ENCODE measurements at places on chromosomes 1 and 21.

- DNase-seq, result no peak
These were observed 33.3 kb upstream of the KIF26B start for GRCh38 chr1:245121523-245121922.

- DNase-seq, result no peak
These were observed 15.5 kb downstream of the DPYD start for GRCh38 chr1:97905141-97905940.

DNA sequence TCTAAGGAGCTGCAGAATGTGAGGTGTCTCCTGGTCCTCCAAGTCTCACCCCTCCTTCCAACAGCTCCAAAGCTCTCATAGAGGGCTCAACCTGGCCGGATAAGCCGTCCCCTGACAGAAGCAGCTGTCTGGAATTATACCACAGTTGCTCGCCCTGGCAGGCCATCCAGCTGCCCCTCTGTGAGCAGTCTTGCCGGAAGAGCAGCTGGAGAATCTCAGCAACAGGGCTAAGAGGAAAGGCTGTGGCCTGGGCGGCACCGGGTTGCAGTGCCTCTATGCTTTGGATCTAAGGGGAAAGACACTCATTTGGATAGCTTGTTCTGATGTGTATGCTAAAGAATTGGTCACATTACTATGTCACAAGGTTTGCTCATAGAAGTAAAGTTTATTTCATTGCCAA is 12.4 kb downstream of the TMCC2 start:
- DNase-seq, result no peak

DNA sequence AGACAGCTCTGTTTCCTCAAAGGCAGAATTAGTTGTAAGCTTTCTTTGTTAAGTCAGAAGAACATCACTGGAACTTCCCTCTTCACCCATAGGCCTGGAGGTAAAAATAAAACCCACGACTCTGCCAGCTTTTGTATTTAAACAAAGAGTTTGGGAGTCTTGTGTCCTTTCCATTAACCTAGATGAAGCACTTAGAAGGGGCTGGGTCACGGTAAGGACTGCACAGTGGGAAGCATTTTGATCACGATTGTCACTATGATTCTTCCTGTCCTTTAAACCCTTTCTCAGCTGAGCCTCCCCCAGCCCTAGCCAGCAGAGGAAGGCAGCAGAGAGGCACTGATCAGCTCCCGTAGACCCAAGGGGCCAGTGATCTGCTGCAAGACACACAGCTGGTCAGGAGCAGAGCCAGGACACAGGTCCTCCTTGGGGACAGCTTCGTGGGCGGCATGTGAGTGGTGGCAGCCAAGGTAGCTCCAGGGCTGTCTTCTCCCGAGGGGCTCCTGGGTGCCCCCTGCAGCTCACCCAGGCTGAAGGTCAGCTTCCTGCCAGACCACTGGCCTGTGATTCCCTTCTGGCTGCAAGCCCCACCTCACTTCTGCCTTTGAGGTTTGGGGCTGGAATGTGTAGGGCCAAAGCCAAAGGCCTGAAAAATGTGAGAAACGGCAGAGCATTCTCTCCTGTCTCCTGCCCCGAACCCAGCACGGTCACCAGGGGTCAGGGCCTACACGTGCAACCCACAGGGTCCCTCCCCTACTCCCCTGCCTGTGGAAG is 4.0 kb upstream of the LAPTM5 start:
- no peak for DNase-seq

GRCh38 chr1:53702341-53702740 is 36.6 kb downstream of the GLIS1 start:
- no peak for DNase-seq

DNA sequence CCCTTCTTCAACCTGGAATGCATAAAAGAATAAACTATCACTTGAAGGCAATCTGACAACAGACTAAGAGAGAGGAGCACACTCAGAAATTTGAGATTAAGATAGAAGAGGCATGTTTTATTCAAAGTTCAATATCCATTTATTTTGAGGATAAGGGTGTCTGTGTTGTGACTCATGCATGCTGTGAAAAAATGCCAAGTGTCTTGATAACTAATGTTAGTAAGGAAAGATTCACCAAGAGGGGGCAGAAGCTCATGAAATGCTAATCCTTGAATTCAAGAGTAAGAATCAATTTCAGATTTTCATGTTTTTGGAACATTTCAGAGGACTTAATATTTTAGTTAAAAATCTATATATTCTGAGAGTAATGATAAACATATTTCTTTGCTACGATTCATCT is 94.0 kb downstream of the IFI44 start:
- DNase-seq, result no peak

- no peak for DNase-seq
These were observed 43.1 kb downstream of the CLSTN1 start for GRCh38 chr1:9780554-9781110.

DNA sequence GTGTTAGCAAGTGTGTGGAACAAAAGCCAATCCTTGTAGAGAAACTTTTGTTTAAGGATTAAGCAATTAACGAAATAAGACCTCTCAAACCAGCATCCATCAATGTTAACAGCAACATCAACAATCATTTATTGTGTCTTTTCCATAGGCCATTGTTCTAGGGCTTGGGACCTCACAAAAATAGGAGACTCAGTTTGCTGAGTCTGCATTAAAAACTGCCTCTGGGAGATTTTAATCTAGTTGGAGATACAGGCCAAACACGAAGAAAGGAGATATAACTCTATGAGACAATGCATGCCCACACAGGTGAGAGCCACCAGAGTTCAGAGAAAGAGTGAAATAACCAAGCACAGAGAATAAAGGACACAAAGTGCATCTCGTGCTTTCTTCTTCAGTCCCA is 14.4 kb upstream of the SELP start:
- DNase-seq, result no peak

- no peak for DNase-seq
These were observed 120.8 kb upstream of the RRP15 start for GRCh38 chr1:218164111-218164929.

- no peak for DNase-seq
These were observed 54.5 kb downstream of the EXO1 start for GRCh38 chr1:241902391-241903065.

GRCh38 chr21:36728371-36729111 is 29.6 kb downstream of the SIM2 start:
- DNase-seq, result no peak

DNA sequence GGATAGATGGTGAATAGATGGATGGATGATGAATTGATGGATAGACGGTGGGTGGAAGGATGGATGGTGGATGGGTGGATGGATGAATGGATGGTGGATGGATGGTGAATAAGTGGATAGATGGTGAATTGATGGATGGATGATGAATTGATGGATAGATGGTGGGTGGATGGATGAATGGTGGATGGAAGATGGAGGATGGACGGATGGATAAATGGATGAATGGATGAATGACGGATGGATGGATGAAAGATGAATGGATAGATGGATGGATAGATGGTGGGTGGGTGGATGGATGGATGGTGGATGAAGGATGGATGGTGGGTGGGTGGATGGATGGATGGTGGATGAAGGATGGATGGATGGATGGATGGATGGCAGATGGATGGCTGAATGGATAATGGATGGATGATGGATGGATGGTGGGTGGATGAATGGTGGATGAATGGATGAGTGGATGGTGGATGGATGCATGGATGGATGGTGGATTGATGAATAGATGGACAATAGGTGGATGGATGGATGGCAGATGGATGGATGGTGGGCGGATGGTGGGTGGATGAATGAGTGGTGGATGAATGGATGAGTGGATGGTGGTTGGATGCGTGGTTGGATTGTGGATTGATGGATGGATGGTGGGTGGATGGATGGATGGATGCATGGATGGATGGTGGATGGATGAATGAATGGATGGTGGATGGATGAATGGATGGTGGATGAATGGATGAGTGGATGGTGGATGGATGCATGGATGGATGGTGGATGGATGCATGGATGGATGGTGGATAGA is 5.3 kb downstream of the CHD5 start:
- no peak for DNase-seq

- no peak for DNase-seq
These were observed 58.0 kb downstream of the PGM1 start for GRCh38 chr1:63651161-63651701.

DNA sequence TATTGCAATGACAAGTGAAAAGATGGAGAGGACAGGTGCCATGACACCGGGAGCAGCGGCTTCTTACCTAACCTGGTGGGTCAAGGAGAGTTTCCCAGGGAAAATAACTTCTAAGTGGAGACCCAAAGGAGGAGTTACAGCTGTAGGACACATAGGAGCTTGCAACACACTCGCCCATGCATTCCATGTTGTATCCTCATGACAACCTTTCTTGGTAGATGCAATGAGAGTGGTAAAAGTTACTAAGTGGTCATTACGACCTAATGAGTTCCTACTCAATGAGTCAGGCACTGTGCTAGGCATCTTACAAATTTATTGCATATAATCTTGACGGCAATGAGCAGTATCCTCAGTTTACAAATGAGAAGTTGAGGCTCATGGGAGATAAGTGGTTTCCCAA is 119.5 kb upstream of the HOOK1 start:
- DNase-seq, result no peak

- DNase-seq, result no peak
These were observed 27.5 kb downstream of the DMBX1 start for GRCh38 chr1:46517010-46517600.

DNA sequence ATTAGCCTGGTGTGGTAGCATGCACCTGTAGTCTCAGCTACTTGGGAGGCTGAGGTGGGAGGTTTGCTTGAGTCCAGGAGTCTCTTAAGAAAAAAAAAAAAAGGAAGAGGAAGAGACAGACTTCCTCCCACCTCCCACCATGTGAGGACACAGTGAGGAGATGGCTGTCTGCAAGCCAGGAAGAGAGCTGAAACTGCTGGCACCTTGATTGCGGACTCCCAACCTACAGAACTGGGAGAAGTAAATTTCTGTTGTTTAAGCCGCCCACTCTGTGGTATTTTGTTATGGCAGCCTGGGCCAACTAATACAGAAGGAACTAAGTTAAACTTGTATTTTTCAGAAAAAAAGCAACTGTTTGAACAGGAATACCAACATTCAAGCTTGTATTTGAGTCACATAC is 21.7 kb downstream of the DOP1B start:
- no peak for DNase-seq

GRCh38 chr1:29297450-29297849 is 61.1 kb downstream of the PTPRU start:
- no peak for DNase-seq

GRCh38 chr21:36429947-36430546 is 44.9 kb downstream of the CHAF1B start:
- peak; percentile 55 for DNase-seq

DNA sequence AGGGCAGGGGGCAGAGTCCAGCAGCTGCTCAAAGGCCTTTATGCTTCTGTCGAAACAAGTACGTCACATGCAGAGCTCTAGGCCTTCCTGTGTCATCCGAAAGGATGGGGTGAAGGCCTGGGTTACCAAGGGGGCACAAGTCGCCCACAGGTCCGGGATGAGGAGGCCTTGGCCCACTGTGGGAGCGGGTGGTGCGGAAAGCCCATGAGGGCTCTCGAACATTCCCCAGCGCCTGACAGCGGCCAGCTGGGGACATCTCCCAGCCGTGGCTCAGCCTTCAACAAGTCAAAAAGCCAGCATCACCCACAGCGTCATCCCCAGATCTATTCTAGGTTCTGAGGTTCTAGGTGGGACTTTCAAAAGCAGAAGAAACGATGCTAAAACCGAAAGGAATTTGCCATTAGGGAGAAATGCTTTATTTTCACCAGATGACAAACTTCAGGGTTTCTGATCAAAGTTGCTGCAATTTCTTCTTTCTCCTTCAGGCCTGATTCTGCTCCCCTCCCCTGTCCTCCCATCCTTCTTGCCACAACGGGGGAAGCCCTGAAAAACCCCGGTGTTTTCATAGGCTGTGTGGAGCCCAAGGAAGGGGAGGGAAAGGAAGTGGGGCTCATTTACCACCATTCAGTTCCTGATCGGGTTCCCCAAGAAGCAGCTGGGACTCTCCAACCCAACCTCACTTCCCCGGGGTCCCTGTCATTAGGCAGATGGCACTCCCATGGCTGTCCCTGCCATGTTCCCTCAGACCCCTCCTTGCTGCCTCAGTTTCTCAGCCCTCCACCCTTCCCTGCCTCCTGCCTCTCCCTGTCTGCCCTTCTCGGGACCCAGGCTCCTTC is 17.6 kb downstream of the GPR137B start:
- no peak for DNase-seq

GRCh38 chr21:40496116-40496515 is 350.8 kb downstream of the DSCAM start:
- DNase-seq, result no peak

DNA sequence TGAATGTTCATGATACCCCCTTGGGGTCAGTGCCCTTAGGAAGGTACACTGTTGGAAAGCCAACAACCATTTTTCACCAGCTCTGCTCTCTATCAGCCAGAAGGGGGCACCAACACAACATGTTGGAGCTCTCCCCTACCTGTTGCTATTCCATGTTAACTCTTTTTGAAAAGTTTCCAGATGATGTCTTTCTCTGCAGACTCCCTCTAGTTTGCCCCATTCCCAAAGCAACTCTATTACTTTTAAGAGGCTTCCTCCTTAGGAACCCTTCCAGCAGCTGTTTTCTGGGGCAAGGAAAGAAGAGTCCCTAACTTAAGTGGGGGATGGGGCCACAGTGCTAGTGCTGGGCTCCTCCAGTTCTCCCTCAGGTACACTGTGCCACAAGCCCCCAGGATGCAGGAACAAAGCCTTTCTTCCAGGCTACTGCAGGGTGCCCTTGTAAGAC is 22.9 kb upstream of the NDC1 start:
- DNase-seq, result no peak

- no peak for DNase-seq
These were observed 24.0 kb upstream of the QSOX1 start for GRCh38 chr1:180130651-180131050.

All from stimulated activated CD8-positive, alpha-beta memory T cell treated with anti-CD3 and anti-CD28 coated beads, Interleukin-15, amount 100 ng/mL, for 4 hours (primary cell).